ENCODE measurements at places on chromosomes 3 and 15. TPM values are rescaled to one million over a fixed set of nuclear protein-coding genes. Genes with fewer than 3 reads are reported as not detected.

TRIP4 gene
- 19.8 TPM for total RNA-seq

TPRG1 gene
- total RNA-seq, result 1.5 TPM

RBMS3 gene
- 65.5 TPM for total RNA-seq

NAALADL2 gene
- total RNA-seq, result 4.2 TPM

SOX2 gene
- total RNA-seq, result not detected

TLR9 gene
- not detected for total RNA-seq

FOXB1 gene
- not detected for total RNA-seq

GOLGA8J gene
- not detected for total RNA-seq

VGLL3 gene
- 6.3 TPM for total RNA-seq

KLHDC8B gene
- total RNA-seq, result 2.4 TPM

SCN5A gene
- total RNA-seq, result not detected

EXD1 gene
- total RNA-seq, result 0.37 TPM

ZNF502 gene
- 2.4 TPM for total RNA-seq

MESP2 gene
- total RNA-seq, result not detected

ATP11B gene
- total RNA-seq, result 66.2 TPM

ERICH6 gene
- total RNA-seq, result not detected

SPINK8 gene
- total RNA-seq, result not detected

LRTM1 gene
- total RNA-seq, result not detected

MYH15 gene
- total RNA-seq, result 0.19 TPM

TRANK1 gene
- 4.7 TPM for total RNA-seq

HES1 gene
- 37.8 TPM for total RNA-seq

BUB1B gene
- 30.9 TPM for total RNA-seq

RHCG gene
- total RNA-seq, result not detected

TMEM212 gene
- total RNA-seq, result not detected

MASP1 gene
- total RNA-seq, result not detected

TGM5 gene
- total RNA-seq, result 0.12 TPM

EAF1 gene
- 28.3 TPM for total RNA-seq

MUSTN1 gene
- total RNA-seq, result not detected
